ENCODE measurements at places on chromosomes 6 and 20.

DNA sequence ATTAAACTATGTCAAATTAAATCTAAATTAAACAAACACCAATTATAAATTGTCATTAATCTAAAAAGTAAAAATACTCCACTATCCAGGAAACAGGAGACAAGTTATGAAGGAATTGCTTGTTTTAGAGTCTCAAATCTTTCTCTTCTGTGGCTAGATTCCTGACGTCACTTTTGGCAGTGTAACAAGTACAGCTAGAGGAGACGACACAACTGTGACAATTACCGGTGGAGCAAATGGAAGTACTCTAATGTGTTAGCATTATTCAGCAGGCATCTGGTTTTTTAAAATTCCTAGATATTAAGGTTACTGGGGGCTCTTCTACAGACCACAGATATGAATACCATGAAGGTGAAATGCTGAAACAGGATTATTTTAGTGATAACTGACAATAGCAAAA, 1042.7 kb downstream of the EPHA7 start:
- no peak for DNase-seq

- no peak for DNase-seq
Observed at GRCh38 chr20:1824181-1824580, 71.0 kb upstream of the SIRPA start.

GRCh38 chr6:4603291-4603690, 172.9 kb upstream of the CDYL start:
- no peak for DNase-seq

GRCh38 chr6:24455061-24455460, 34.3 kb downstream of the GPLD1 start:
- DNase-seq: no peak

DNA sequence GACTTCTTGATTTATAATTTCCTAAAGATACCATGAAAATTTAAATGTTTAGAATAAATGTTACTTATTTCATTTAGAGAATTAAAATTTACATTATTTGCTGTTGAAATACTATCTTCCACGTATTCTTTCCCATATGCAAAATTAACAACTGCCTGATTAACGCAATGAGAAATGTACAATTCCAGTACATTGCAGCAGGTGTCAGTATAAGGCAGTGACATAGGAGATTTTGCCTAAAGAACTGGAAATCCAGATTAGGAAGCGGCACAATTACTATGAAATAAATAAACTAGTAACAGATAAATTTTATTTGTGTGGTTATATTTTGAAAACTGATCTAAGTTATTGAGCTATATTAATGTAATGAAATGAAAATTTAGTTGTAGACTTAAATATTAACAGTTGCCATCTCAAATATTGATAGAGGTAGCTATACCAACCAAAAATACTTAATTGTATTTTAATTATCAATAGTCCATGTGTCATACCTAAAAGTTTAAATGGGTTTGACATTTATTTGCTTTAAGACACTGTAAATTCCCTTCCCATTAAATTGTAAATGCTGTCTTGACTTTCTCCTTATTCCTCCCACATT, 300.2 kb downstream of the UTRN start:
- peak; percentile 68 for DNase-seq

DNA sequence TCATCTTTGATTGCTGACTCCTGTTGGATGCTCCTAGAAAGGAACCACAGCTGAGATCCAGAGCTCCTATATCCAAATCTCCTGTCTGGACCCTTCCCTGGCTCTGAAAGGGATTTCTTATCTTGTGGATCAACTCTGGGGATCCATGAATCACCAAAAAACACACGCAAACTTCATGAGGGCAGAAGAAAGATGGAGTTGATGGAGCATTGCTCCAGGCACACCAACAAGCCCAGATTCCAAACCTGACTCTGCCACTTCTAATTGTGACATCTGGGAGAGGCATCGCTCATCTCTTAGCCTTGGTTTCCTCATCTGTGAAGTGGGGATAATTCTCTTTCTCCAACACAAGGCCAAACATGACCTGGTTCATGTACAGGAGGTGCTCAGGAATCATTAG, 6.7 kb downstream of the KCNS1 start:
- DNase-seq: no peak

- DNase-seq: no peak
Observed at GRCh38 chr6:24660105-24660504, 6.6 kb downstream of the TDP2 start.

DNA sequence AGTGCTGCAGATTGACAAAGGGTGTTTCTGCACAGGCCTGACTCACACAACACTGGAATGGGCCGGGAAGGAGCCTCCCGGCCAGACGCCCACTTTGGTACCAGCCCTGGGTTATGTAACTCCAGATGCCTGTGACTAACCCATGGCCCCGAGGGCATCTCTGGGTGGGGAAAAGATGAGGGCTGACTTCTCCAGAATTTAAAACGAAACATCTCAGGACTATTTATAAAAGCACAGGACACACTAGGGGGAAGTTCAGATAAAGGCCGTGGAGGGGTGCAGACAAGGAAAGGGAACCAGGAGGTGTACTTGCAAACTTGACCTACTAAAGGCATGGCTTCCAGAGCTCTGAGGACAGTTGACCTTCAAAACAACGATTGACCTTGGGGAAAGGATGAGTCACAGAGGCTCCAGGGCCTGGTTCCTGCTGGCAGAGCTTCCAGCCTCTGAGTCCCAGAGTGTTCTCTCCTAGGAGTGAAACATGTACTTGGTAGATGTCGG, 196.9 kb downstream of the NFATC2 start:
- no peak for DNase-seq

DNA sequence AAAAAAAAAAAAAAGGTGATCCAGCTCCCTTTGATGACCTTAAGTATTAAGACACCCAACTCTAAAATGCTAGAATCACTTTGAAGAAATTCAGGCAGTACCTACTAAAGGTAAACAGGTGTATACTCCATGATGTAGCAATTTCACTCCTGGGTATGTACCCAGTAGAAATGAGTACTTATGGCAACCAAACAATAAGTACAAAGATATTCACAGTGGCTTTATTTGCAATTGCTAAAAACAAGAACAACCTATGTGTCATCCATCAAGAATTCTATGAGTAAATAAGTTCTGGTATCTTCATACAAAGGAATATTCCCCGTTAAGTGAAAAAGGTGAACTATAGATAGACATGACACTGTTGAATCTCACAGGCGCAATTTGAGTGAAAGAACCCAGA, 29.4 kb downstream of the MDGA1 start:
- no peak for DNase-seq

DNA sequence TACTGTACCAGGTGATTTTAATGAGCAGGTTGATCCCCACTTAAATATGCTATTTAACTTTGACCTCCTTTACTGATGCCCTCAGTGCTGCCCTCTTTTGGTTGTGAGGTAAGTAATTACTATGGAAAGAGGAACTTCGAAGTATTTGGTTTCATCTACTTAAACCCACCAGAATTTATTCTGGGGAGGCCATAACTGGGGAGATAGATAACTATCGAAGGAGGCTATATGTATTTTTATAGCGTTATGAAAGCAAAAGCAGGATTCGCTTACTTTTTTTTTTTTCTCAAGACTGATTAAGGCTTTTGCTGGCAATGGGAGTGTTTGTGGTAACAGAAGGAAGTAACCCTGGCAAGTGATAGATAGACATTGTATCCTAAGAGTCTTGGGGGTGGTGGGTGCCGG, 168.9 kb upstream of the CENPW start:
- no peak for DNase-seq

DNA sequence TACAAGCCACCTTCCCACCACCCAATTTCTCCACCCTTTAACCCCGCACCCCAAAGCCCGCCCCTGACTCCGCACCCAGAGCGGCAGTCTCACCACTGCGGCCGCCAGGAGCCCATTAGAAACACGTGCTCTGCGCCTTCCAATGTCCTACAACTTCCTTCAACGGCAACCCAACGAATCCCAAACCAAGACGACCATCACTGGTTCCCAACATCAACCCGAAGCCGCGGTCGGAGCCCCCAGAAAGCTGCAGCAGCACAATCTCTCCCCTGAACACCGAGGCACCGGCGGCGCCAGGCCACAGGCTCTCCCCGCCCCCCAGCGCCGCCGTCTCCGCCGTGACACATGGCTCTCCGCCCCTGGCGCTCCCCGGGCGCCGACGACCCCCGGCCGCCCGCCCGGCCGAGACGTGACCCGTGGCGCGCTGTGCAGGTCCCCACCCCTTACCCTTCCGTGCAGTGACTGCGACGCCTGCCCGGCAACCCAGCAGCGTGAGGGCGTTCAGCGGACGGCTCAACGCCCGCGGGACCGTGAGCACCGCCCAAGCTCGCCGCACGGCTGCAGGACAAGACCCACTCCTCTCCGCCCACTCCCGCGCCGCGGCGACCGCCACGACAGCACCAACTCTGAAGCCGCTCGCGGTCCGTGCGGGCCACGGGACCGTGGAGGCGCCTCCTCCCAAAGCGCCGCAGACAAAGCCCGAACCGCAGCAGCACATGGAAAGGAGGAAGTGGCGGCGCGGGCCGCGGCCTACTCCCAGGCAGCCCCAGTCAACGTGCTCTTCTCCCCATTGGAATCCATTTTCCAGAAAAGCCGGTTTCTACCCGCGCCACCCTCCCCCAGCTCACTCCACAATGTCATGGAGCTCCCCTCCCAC, 551 bp downstream of the SYNCRIP start:
- peak; percentile 38 for DNase-seq

- no peak for DNase-seq
Observed at GRCh38 chr6:12077021-12077710, 65.1 kb downstream of the HIVEP1 start.

DNA sequence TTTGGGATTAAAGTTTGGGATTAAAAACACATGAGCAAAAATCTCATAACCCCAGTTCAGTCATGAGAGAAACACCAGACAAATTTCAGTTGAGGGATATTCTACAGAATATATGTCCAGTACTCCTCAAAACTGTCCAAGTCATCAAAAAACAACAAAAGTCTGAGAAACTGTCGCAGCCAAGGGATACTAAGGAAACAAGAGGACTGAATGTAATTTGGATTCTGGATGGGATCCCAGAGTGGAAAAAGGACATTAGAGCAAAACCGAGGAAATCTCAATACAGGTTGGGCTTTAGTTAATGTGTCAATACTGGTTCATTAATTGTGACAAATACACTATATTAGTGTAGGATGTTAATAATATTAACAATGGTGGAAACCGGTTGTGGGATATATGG, 219.3 kb downstream of the BCKDHB start:
- no peak for DNase-seq

DNA sequence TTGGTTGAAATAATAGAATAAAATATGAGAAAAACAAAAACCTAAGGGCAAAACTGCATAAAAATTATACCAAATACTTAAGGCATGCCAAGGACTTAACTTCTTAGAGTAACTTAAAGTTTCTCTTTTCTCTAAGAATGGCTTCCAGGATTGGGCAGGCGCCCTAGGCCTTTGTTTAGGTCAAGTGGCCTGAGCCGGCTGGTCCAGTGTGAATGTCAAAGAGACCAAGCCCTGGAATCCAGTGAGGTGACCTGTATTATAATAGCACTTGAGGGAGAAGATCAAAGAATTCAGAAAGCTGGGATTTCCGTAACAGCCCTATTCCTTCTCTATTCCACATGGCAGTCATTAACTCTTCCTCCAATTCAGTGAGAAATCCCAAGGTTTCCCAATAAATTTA, 6.6 kb downstream of the METTL24 start:
- DNase-seq: no peak

DNA sequence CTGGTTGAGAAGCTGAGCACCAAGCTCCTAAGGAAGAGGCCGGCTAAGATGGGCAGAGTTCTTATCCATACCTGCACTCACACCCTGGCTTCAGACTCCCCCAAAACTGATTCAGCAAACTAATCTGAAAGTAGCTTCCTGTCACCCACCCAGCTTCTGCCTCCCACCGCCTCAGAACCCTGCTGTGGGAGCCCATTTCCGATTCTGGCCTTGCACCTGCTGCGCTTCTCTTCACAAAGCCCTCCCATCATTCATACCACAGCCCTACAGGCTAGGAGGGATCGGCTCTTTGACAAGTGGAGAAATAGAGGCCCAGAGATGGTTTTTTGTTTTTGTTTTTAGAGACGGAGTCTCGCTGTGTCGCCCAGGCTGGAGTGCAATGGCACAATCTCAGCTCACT, 28.7 kb downstream of the HM13 start:
- no peak for DNase-seq

DNA sequence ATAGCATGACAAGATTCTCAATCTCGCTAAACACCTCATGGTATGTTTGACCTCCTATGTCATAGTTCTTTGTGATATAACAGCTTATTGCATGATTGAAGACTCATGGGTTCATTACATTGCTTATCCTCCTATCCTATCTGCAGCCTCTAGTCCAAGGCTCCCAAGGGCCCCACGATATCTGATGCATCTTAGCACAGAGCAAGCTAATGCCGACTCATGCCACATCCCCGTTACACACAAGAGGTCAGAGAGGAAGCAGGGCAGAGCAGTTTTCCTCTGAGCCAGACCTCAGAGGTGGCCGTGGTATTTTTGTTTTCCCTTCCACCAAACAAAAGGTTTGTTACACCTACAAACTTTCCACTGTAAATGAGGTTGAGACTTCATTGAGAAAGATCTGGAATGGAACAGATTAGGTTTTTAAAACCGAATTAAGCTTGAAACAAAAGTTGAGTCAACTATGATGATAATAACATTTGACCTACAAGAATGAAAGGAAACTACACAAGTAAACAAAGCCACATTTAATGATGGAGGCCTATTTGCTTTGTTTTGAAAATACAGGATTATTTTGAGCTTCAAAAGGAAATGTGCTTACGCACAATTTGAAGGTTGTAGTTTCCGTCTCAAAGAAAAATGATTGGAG, 133.9 kb upstream of the MYLIP start:
- no peak for DNase-seq

- no peak for DNase-seq
Observed at GRCh38 chr6:158775832-158776231, 43.3 kb downstream of the EZR start.

DNA sequence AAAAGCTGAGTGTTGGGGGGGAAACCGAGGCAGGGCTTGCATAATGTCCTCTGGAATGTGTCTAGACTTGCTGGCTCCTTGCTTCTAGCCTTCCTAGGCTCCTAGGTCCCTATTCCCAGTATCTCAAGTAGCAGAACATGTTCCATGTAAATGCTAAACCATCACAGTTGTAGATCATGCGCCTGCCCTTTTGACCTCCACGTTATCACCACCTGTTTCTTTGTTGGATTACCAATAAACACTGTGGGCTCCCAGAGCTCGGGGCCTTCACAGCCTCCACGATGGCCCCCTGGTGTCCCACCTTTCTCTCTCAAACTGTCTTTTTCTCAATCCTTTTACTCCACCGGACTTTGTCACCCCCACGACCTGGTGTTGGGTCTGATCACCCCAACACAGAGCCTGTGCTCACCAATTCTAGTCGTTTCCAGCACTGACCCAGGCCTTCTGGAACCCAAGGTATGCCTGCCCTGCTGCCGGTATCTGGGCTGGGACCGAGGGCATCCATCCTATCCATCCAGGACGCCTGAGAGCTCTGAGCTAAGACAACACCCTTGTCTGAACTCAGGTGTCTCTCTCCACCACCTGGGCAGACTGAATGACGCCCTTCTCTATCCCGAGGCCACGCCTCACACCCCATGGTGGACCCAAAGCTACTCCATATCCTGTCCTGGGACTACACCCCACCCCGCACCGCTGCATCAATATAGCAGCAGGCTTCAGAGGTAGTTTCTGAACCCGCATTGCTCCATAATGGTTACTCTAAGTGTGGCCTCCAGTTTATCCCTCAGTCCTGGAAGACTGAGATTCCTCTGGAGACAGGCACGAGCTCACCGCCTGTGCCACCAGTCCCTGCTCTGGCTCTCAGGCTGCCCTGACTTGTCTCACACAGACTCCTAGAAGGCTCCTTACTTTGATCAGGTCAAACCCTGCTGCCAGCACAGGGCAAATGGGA, 9.3 kb upstream of the PRR18 start:
- no peak for DNase-seq

All from NCI-H2171 treated with DMSO at 0.1 percent for 48 hours (cell line).